ENCODE measurements at places on chromosomes 6 and 20.

- DNase-seq = no peak
Observed at GRCh38 chr6:14951704-14952103, 294.2 kb upstream of the JARID2 start.

- no peak for DNase-seq
Observed at GRCh38 chr6:69392745-69393144, 404.1 kb downstream of the LMBRD1 start.

DNA sequence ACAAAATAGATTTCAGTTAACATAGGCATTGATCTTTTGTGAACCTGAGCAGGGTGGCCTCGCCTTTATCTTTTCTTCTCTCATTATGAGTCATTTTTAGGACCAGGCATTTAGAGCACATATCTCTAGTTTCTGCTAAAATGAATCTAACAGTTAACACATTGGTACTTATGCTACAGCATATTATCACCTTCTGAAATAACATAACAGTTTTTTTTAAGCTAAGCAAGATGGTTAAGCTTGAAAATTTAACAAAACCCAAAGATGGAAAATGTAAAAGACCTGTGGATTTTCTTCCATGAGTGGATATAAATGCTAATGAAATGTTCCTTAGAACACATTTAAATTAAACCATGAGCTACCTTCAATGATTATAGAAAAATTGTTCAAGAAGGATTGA is 487.1 kb upstream of the RNF217 start:
- DNase-seq = no peak

- no peak for DNase-seq
Observed at GRCh38 chr6:70107852-70108629, 194.8 kb downstream of the COL9A1 start.

DNA sequence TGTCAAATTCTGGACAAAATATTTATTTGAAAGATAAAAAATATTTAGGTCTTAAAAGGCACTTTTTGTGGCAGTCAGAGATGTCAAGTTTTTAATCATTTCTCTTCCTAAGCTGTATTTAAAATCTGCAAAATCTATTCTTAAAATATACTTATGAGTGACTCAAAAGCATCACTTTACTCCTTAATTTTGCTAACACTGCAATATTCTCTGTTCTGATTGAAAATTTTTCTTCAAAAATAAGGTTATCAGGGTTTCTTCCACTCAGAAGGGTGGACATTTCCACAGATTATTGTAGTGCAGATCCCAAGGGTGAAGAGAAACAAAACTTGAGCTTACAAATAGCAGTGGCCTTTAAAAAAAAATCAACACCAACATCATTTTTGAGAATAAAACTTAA is 27.5 kb downstream of the PLEKHG1 start:
- no peak for DNase-seq

- DNase-seq = no peak
Observed at GRCh38 chr6:23415819-23416427, 710.1 kb upstream of the NRSN1 start.

Measured in GM12892 (cell line).